ENCODE measurements at places on chromosomes 4 and X. TPM values are rescaled to one million over a fixed set of nuclear protein-coding genes. Genes with fewer than 3 reads are reported as not detected.

- peak overlapping the region; percentile 80 for H3K27ac ChIP-seq
- peak; percentile 87 for DNase-seq
- no peak overlapping the region for H3K4me3 ChIP-seq
- H3K27me3 ChIP-seq = no peaks in the 10 kb centered on the region
- peaks cover 74% of the 10 kb centered on the region for H3K36me3 ChIP-seq
- H3K4me1 ChIP-seq = peaks cover 27% of the 10 kb centered on the region
These were observed 53.1 kb downstream of the CCNI start for GRCh38 chr4:77022560-77023179.

GRCh38 chr4:185272245-185272644 lies 62.8 kb downstream of the SNX25 start:
- no peak overlapping the region for H3K4me3 ChIP-seq
- no peaks in the 10 kb centered on the region for H3K36me3 ChIP-seq
- no peak overlapping the region for H3K27ac ChIP-seq

The FGFBP2 gene
- total RNA-seq = not detected

The MAGEB1 gene
- total RNA-seq = not detected

The RAB41 gene
- not detected for total RNA-seq

All from astrocyte (in vitro differentiated cells and primary cell).